ENCODE measurements at places on chromosomes 5 and 9.

GRCh38 chr9:130756455-130757152 is 63.0 kb downstream of the EXOSC2 start:
- no peak for DNase-seq

GRCh38 chr5:112070022-112070421 is 313.0 kb upstream of the NREP start:
- no peak for DNase-seq

GRCh38 chr5:10125116-10125515 is 124.6 kb downstream of the ATPSCKMT start:
- DNase-seq: no peak

GRCh38 chr5:120258123-120258522 is 206.0 kb upstream of the PRR16 start:
- no peak for DNase-seq

- peak; percentile 46 for DNase-seq
Observed at GRCh38 chr5:147628058-147628895, 118.4 kb upstream of the DPYSL3 start.

DNA sequence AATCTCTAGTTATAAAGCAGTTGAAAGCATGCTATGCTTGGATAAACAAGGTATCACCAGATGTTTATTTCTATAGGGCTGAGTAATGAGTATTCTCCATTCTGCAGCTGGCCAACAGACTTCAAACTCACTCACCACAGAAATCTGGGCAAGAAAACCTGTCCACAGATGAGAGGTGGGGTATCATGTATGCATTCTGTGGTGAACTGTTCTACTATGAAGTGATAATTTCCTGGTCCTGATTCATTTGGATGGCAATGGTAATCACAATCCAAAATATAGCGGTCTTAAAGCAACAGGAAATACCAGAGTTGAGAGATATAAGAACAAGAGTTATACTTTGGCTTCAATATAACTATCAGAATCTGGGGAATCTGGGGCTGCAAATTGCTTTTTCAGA is 65.9 kb upstream of the EFNA5 start:
- no peak for DNase-seq

GRCh38 chr9:24351258-24351657 is 194.4 kb downstream of the IZUMO3 start:
- DNase-seq: no peak

GRCh38 chr9:119368681-119369581 is at the start of gene BRINP1:
Gene BRINP1 (minus strand): TSS chr9:119369435. CDS start chr9:119313355, 56,080 bp downstream.
- DNase-seq: no peak

DNA sequence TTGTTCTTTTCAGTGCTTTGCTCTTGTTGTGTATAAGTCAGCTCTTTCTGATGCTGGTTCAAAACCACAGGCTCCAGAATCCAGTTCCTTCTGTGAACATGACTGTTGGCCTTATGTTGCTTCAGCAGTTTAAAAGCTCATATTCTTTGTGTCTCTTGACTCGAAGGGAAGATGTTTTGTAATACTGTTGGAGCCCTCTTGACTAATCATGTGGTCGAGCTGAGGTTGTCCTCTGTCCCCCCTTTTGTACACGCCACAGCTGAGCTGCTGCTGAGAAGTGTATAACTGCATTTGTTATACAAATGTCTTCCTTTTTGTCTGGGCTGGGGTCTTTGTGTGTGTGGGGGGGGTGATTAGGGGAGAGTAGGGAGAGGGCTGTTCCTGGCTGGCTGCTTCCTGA is 35.8 kb downstream of the SLC36A1 start:
- no peak for DNase-seq

GRCh38 chr5:78113689-78114264 is 180.7 kb downstream of the AP3B1 start:
- DNase-seq: no peak

DNA sequence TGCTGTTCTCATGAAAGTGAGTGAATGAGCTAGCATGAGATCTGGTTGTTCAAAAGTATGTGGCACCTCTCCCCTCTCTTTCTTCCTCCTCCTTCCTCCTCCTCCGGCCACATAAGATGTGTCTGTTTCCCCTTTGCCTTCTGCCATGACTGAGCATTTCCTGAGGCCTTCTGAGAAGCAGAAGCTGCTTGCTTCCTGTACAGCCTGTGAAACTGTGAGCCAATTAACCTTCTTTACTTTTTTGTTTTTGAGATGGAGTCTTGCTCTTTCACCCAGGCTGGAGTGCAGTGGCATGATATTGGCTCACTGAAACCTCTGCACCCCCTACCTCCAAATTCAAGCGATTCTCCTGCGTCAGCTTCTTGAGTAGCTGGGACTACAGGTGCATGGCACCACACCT is 6.1 kb downstream of the S100Z start:
- no peak for DNase-seq

DNA sequence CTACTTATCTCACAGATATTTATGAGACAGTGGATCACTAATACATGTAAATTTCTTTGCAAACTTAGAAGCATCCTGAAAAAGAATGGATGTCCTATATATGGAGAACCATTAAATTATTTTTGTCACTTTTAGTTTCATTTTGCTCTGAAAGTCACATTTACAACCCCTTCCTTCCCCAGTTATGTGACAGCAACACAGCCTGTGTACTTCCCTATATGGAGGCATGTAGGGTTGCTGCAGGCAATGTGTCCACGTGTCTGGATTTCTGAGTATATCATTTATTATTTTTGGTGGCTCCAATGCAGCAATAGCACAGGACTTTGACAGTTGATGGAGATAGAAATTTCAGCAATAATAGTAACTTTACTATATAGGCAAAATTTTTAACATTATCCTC is 156.4 kb downstream of the ST8SIA4 start:
- no peak for DNase-seq

DNA sequence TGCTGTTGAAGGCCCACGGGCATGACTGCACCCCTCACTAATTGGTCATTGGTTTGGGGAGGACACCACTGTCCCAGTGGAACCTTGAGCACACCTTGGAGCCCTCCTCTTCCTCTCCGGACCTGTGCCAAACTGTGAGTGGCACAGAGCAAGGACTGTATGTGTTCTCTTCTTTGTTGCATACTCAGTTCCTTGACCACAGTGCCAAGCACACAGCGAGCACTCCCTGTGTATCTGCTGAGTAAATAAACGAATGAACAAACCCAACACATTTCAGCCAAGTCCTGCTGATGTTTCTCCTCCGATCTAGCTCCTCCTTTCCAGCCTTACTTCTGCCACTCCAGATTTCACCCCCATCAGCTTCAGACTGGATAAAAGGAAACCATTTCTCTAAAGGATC is 2.7 kb upstream of the TRIM52 start:
- no peak for DNase-seq

- DNase-seq: no peak
Observed at GRCh38 chr5:169997798-169998197, 17.5 kb upstream of the INSYN2B start.

- peak; percentile 97 for DNase-seq
Observed at GRCh38 chr9:37471942-37472684, 6.9 kb upstream of the ZBTB5 start.

GRCh38 chr5:139181835-139182452 is 16.2 kb downstream of the SIL1 start:
- DNase-seq: no peak

DNA sequence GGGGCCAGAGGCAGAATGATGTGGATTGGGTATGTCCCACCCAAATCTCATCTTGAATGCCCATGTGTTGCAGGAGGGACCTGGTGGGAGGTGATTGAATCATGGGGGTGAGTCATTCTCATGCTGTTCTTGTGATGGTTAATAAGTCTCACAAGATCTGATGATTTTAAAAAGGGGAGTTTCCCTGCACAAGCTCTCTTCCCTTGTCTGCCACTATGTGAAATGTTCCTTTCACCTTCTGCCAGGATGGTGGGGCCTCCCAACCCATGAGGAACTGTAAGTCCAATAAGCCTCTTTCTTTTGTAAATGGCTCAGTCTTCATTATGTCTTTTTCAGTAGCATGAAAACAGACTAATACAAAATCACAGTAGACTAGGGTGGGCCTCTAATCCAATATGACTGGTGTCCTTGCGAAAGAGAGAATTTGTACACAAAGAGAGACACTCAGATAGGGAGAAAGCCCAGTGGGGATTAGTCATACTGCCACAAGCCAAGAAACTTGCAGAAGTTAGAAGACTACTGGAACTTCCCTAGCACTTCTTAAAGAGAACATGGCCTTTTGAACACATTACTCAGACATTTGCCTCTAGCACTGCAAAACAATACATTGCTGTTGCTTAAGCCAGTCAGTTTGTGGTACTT is 68.4 kb downstream of the ANXA1 start:
- no peak for DNase-seq

GRCh38 chr5:40906351-40906751 is 2.9 kb upstream of the C7 start:
- no peak for DNase-seq

- DNase-seq: no peak
Observed at GRCh38 chr5:126961702-126962101, 68.7 kb downstream of the MARCHF3 start.

GRCh38 chr5:112732131-112732530 is 5.6 kb upstream of the APC start:
- no peak for DNase-seq

GRCh38 chr9:94772144-94772543 is 45.6 kb downstream of the AOPEP start:
- DNase-seq: no peak
